Activated T-cell treated with anti-CD3 and anti-CD28 coated beads, Interleukin-2, amount 50 U/mL, for 24 hours (primary cell): ENCODE measurements at places on chromosomes 6 and 20.

DNA sequence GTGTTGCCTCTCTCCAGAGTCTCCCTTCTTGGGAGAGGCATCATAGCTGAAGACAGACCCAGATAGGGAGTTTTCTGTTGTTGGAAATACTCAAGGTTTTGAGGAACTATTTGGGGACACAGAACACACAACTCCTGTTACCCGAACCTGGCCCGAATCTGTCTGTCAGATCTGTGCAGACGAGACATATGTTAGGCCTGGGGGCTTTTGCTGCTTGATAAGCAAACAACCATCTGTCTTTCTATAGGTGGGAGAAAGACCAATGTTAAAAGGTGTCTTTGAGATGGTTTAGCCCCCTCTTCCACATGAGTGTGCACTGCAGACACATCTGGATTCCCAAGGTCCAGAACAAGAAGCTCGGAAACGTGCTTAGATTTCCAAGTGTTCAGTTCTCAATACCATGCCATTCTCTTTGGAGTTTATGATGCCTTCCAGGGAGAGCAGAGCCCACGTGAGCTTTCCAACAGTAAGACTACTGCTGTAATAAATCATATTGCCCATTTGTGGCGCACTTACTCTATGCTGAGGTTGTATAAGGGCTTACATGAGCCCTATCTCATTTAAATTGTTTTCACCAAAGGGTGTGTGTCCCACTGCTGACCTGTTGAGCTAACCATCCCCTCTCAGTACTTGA is 3.8 kb upstream of the STX16 start:
- DNase-seq, result no peak

DNA sequence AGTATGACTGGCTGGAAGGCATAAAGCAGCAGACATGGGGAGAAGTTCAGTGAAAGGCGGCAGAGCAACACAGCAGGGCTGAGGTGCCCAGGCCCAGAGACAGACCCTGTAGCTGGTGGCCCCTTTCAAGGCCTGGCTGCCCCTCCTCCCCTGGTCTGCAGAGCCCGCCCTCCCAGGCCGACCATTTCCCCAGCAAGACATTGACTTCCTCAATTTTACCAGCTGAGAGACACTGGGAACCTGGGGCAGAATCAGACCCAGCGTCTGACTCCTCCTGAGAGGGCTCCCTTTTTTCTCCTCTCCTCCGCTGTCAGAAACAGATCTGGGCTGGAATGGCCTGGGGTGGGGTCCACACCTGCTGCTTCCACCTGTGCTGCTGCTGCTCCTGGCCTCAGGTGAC is at the start of gene TREML4:
Gene TREML4, plus strand, starts transcription at position 254 of the 400 bp plus-strand sequence. Its CDS starts 79 bp downstream, at position 333.
- no peak for DNase-seq

DNA sequence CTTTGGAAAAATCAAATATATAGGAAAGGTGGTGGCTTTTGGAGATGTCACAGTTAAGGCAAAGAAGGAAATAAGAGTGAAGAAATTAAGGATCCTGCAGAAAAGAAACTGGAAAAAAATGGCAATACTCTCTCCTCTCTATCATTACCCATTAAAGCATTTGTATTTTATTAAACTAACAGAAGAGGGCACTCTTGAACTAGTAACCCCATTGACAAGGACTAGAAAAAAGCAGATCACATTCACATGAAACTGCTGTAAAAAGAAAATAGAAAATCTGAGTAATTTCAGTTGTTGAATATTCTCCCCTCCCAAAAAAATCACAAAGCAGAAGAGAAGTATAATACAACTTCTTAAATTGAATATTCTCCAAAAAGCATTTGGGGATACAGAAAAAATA is 104.1 kb upstream of the SLC35B3 start:
- DNase-seq, result no peak

- DNase-seq, result peak; percentile 71
Measured at GRCh38 chr20:51529081-51529681, 13.3 kb downstream of the NFATC2 start.

- no peak for DNase-seq
Measured at GRCh38 chr6:79504372-79504771, 32.9 kb downstream of the LCA5 start.

DNA sequence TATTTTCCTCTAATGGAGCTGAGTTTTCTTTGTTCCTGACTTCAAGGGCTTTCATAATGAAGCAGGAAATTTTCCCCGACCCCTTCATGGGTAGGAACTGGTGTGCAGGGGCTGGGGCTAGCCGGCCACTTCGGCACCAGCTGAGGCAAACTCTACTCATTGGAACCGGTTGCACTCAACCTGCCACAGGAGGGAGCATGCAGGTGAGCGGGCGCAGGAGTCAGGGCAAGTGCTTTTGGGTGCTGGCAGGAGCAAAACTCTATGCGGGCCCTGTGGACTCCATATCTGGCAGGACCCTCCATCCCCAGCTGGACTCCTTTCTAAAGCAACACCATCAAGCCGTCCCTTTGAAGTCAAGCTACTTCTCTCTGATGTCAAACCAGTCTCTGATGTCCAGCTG is 244.2 kb downstream of the EPM2A start:
- DNase-seq, result no peak

DNA sequence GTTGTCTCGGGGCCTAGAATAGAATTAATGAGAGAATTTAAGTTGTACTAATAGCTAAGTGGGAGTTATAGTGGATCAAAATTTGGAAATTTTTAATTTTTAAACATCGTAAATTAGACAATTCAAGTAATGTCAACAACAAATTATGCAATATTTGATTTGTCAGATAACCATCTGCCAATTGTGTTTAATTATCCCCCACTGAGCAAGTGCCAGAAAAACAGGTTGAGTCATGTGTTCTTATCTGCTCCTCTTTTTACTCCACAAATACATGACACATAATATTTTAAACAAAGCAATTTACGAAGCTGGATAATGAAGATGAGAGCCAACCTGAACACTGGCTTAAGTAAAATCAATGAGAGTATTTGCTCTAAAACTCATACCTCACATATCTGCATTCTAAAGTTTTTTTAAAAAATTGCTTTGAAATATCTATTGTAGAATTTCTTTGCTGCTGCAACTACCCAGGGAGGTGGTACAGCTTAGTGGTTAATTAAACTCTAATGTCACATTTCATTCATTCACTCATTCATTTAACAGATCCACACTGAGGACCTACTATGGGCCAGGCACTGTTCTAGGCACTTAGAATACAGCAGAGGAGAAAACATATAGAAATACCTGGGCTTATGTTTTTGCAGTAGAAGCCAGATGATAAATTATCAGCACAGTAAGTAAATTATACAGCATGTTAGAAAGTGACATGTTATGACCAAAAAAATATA is 57.1 kb upstream of the MAP7 start:
- DNase-seq, result no peak

DNA sequence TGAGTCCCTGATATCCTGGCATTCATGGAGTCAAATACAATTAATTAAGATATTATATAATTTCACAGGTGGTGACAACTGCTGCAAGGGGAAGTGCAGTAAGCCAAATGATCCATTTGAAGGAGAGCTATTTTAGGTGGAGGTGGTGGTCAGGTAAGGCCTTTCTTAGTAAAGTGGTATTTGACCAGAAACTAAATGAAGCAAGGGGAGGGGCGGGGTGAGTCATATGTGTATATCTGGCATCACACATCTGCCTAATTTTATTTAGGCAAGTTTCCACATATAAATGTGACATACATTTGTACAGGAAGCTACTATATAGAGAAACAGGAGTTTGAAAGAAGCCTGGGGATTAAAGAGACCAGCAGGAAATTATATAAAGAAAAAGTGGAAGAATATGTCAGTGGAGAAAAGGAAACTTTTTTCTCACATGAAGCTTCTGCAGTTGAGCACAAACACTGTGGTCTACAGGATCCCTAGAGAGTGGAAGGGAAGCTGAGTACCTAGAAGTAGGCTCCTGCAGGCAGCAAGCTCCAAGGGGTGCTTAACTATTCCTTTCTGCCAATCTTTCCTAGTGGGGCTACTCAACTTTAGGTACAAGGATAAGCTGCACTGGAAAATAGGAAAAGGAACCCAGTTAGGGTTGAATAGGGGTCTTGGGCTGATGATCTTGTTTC is 99.6 kb downstream of the OGFRL1 start:
- DNase-seq, result no peak

DNA sequence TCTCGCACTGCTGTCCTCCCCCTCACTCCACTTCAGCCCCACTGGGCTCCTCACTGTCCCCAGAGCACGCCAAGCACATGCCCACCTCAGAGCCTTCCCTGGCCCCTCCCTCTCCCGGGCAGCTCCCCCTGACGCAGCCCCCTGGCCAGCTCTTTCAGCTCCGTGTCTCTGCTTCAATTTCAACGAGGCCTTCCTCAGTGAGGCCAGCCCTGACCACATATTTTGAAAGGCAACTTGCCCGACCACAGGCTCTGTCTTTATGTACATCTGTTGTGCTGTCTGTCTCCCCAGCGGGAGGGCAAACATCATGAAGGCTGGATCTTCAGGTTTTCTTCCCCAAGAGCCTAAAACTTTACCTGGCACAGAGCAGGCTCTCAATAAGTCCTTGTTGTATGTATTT is 44.6 kb downstream of the JPH2 start:
- no peak for DNase-seq

GRCh38 chr6:16241321-16241689 is 2.9 kb downstream of the GMPR start:
- DNase-seq, result no peak

- DNase-seq, result no peak
Measured at GRCh38 chr6:156174031-156174890, 602.9 kb upstream of the ARID1B start.

GRCh38 chr6:152671171-152671570 is 26.5 kb upstream of the MYCT1 start:
- no peak for DNase-seq

- DNase-seq, result no peak
Measured at GRCh38 chr20:4883546-4883945, 117.8 kb downstream of the SLC23A2 start.

GRCh38 chr6:71107911-71108420 is 151.1 kb upstream of the B3GAT2 start:
- no peak for DNase-seq

DNA sequence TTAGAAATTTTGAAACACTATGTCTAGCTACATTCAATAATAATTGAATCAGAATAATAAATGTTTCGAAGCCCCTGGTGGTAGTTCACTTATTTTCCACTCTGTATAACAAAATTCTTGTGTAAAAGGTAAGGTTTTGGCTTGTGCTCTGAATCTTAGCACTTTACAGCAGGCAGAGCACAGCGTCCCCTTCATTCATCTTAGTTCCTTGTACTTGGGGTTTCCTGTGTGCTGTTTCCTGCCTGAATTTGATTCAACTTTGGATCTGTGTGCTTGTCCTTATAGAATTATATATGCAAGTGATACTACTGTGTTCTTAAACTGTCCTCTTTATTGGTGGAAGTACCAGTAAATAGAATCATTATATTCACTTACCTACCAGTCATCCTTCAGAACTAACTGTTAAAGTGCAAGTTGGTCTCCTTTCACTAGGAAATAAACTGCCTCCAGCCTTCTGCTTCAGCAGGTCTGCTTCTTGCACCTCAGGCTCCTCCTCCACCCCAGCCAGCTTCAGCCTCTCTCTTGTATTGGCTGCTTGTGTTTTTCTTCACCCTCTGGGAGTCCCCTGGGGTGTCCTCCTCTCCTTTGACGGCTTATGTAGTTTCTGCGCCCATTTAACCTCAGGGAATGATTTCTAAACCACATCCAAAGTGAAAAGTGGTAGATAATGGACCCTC is 28.8 kb upstream of the TULP4 start:
- no peak for DNase-seq

GRCh38 chr20:17538517-17539170 is 7.5 kb upstream of the BFSP1 start:
- DNase-seq, result no peak

- DNase-seq, result no peak
Measured at GRCh38 chr6:107991772-107992550, 34.0 kb upstream of the SEC63 start.

- no peak for DNase-seq
Measured at GRCh38 chr6:1858196-1858595, 248.5 kb downstream of the FOXC1 start.

DNA sequence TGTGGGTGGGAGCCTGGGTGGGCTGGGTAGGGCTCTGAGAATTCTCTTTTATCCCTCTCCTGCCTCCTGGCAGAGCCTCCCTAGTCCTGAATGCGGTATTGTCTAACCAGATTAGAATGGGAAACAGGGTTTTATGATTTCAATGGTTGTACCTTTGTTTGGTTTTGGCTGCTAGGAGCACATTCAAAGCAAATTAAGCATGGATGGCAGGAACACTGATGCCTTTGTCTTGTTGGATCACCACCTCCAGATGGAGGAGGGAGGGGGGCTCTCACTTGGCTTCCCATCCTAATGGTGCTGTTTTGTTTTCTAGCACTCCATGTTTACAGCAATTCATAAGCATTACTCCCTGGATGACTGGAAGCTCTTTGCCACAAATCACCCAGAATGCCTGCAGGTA is 11.6 kb downstream of the GMPR start:
- no peak for DNase-seq

DNA sequence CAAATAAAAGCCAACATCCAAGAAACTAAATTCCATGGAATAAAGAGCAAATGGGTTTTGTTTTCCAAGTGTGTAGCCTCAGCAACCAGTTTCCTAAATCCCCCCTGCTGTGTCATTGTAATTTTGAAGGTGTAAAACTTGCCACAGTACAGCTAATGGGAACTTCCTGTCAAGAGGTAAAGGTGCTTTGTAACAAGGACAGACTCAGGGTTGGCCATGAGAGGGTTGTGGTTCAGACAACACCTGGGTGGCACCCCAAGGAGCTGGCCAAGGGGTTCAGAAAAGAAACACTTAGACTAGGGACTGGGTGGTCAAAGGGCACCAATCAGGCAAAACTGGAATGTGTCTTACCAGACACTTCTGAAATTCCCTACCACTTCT is 52.4 kb upstream of the LYRM2 start:
- DNase-seq, result no peak

DNA sequence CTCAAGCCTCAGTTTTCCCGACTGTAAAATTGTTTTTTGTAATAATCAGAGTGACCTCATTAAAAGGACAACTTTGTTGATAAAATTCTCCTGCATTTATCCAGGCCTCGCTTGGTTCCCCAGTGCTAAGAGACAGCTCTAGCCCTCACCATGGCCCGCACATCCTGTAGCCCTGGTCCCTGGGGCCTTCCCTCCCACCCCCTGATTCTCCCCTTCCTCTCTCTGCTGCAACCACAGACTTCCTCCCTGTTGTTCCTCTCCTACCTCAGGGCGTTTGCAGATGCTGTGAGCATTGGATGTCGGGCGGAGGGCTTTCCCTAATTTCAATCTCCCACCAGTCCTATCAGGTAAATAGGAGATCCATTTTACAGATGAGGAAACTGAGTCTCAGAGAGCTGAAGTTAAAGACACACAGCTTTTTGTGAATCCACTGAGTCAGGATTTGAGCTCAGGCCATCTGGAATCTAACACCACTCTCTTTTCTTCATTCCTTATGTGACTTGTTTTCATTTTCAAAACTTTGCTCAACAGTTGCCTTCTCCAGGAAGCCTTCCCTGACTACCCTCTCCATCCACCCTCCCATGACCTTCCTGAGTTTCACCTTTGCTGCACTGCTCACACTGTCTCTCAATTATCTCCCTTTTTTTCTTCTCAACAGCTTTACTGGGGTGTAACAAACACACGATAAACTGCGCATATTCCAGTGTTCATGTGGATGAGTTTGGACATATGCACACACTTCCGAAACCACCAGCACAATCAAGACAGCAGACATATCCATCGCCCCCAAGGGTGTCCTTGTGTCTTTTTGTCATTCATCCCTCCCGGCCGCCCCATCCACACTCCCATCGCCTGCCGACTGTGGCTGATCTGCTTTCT is 107.1 kb downstream of the CEBPB start:
- no peak for DNase-seq

GRCh38 chr6:32622545-32623401 is 14.4 kb upstream of the HLA-DQA1 start:
- DNase-seq, result peak; percentile 50
